ENCODE measurements at places on chromosomes 5 and 9.

DNA sequence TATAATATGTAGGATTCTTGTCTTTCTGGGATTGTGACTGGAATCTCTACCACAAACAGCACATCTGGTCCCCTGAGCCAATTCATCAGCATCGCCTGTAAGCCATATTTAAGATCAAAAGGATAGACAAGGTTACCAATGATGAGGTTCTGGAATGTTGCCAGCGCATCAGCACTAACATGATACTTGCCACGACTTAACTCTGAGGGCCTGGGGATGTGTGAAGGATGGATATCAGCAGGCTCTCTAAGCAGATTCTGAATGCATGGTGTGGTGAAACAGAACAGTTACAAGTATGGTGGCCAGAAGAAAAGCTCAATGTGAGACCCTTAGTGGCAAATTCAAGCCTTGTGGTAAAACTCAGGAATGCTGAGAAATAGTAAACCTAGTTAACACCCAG is 143.0 kb downstream of the XRCC4 start:
- no peaks in the 10 kb centered on the region for H3K27me3 ChIP-seq
- no peak for DNase-seq
- no peak overlapping the region for H3K4me3 ChIP-seq
- H3K36me3 ChIP-seq = no peaks in the 10 kb centered on the region
- no peaks in the 10 kb centered on the region for H3K4me1 ChIP-seq

DNA sequence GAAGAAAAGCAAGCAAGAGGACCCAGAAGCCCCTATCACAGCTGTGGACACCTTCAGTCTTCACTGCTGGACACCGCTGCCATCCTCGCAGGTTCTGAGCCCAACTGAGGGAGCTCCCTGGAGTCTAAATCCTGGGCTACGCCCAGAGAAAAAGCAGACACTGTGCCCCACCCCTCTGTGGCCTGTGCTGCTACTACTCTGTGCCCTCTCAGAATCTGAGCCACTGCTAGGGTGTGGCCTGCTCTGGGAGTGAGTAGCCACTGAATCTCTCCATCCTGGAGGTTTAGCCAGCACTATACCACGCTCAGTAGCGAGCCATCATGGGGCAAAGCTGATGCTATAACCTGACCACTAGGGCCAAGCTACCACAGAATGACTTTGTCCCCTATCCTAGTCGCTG is 338.2 kb downstream of the NPR3 start:
- no peaks in the 10 kb centered on the region for H3K4me1 ChIP-seq
- H3K36me3 ChIP-seq = no peaks in the 10 kb centered on the region
- no peak overlapping the region for H3K4me3 ChIP-seq
- H3K27ac ChIP-seq = no peak overlapping the region
- DNase-seq = no peak

DNA sequence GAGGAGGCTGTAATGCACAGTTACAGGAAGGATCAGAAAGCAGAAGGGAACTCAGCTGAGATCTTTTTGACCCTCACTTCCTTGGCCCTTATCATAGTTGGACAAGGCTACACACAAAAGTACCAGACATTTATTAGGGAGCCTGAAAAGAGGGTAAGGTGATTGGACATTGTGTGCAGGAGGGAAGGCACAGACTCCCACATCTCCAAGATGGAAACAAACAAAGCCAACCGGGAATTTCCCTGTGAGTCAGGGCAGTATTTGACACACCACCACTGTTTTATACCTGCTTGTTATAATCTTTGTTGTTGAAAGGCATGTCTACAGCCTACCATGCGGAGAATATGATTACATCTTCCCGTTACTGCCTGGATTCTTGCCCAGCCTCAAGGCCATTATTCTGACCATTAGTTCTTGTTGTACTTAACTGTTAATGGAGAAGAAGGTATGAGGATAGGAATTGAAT is 3.0 kb upstream of the CCNG1 start:
- no peak for DNase-seq
- peaks cover 16% of the 10 kb centered on the region for H3K4me1 ChIP-seq
- H3K4me3 ChIP-seq = no peak overlapping the region

- no peak for DNase-seq
- no peak overlapping the region for H3K4me3 ChIP-seq
- H3K27me3 ChIP-seq = no peaks in the 10 kb centered on the region
- H3K27ac ChIP-seq = no peak overlapping the region
- H3K4me1 ChIP-seq = peaks cover 4% of the 10 kb centered on the region
Measured at GRCh38 chr9:69621730-69622460, 50.3 kb downstream of the APBA1 start.

- H3K4me1 ChIP-seq = no peaks in the 10 kb centered on the region
- no peak for DNase-seq
- no peaks in the 10 kb centered on the region for H3K36me3 ChIP-seq
- no peak overlapping the region for H3K27ac ChIP-seq
- no peaks in the 10 kb centered on the region for H3K27me3 ChIP-seq
Measured at GRCh38 chr5:31268686-31269085, 75.2 kb downstream of the CDH6 start.

GRCh38 chr9:5562806-5563416 is 52.6 kb downstream of the PDCD1LG2 start:
- peak overlapping the region; percentile 67 for H3K27ac ChIP-seq
- H3K4me3 ChIP-seq = no peak overlapping the region
- no peaks in the 10 kb centered on the region for H3K27me3 ChIP-seq

DNA sequence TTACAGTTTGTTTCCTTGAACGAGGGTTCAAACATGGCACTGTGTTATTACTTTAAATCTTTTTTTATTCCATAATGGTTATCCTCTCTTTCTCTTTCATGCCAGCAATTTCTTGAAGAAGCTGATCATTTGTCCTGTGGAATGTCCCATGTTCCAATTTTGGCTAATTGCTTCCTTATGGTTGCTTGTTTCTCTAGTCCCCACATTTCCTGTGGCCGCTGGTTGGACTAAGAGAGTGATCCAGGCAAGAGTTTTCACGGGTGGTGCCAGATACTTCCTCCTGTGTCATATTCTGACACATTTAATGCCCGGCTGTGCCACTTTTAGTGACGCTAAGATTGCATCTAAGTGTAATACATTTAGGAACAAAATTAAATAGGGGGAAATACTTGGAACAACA is 83.8 kb upstream of the FAM169A start:
- no peak overlapping the region for H3K27ac ChIP-seq
- H3K36me3 ChIP-seq = no peaks in the 10 kb centered on the region
- no peak overlapping the region for H3K4me3 ChIP-seq

DNA sequence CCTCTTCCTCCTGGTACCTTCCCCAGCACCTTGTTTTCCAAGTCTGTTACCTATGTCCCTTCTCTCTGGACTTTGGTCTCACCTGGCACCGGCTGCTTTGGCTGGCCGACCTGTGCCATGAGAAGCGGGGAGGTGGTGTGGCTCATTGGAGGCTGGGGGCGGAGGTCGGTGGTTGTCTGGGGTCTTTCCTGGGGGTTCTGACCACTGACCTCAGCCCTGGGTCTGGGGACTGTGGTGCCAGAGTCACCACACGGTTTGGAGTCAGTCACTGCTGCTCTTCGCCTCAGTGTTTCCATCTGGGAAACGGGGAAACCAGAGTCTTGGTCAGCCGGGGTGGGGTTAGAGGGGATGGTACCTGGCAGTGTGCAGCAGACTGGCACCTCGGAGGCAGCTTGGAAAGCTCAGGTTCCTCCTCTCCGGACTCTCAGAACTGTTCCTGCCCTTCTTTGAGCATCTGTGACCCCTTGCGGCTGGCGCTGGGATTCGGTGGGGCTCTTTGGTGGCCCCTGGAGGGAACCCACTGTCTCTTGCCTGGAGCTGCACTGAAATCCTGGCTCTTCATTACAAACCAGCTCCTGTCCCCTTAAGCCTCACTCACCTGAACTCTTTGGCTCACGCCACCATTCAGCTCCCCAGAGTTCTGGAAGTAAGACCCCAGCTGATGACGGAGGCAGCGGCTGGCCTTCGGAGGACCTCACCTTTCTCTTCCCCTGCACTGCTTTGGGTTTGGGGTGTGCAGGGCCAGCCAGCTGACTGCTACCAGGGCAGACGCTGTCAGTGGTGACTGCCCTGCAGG is 4.1 kb upstream of the RXRA start:
- no peak overlapping the region for H3K4me3 ChIP-seq
- H3K27ac ChIP-seq = no peak overlapping the region
- no peaks in the 10 kb centered on the region for H3K36me3 ChIP-seq
- peaks cover 8% of the 10 kb centered on the region for H3K4me1 ChIP-seq

- DNase-seq = no peak
- peaks cover 12% of the 10 kb centered on the region for H3K4me1 ChIP-seq
- no peak overlapping the region for H3K4me3 ChIP-seq
- no peak overlapping the region for H3K27ac ChIP-seq
- H3K36me3 ChIP-seq = no peaks in the 10 kb centered on the region
- no peaks in the 10 kb centered on the region for H3K27me3 ChIP-seq
Measured at GRCh38 chr9:27487927-27488326, 36.2 kb upstream of the IFNK start.

- DNase-seq = peak; percentile 30
- peaks cover 74% of the 10 kb centered on the region for H3K4me1 ChIP-seq
- H3K4me3 ChIP-seq = peak within 1 kb of the TSS; percentile 61
- H3K27me3 ChIP-seq = peaks cover 5% of the 10 kb centered on the region
- peak within 1 kb of the TSS; percentile 92 for H3K27ac ChIP-seq
- no peaks in the 10 kb centered on the region for H3K36me3 ChIP-seq
Measured at GRCh38 chr9:127122176-127123063, at the start of gene ANGPTL2. ANGPTL2 (minus strand) TSS chr9:127122635; CDS start chr9:127108731, 13,904 bp downstream.

- no peak for DNase-seq
- no peak overlapping the region for H3K27ac ChIP-seq
- no peaks in the 10 kb centered on the region for H3K36me3 ChIP-seq
- H3K27me3 ChIP-seq = no peaks in the 10 kb centered on the region
Measured at GRCh38 chr9:74333384-74334032, 163.6 kb upstream of the RORB start.

DNA sequence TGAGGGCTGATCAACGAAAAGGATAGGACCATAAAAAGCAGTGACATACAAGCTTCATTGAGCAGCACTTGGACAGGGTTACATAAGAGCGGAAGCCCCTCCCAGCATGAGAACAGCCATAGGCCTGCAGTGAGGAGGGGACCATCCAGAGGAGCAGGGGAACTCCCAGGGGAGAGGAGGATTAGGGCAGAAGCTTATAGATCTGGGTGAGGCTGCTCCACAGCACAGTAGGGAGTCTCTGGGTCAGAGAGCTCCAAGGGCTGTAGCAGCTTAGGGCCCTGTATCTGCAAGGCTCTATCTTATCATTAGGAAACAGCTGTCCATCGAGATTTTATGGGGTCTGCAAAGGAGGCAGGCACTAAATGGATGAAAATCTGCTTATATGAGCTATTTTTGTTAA is 186.6 kb downstream of the DOCK8 start:
- H3K4me3 ChIP-seq = no peak overlapping the region
- H3K36me3 ChIP-seq = no peaks in the 10 kb centered on the region
- no peak overlapping the region for H3K27ac ChIP-seq
- H3K4me1 ChIP-seq = no peaks in the 10 kb centered on the region
- no peaks in the 10 kb centered on the region for H3K27me3 ChIP-seq
- DNase-seq = no peak

DNA sequence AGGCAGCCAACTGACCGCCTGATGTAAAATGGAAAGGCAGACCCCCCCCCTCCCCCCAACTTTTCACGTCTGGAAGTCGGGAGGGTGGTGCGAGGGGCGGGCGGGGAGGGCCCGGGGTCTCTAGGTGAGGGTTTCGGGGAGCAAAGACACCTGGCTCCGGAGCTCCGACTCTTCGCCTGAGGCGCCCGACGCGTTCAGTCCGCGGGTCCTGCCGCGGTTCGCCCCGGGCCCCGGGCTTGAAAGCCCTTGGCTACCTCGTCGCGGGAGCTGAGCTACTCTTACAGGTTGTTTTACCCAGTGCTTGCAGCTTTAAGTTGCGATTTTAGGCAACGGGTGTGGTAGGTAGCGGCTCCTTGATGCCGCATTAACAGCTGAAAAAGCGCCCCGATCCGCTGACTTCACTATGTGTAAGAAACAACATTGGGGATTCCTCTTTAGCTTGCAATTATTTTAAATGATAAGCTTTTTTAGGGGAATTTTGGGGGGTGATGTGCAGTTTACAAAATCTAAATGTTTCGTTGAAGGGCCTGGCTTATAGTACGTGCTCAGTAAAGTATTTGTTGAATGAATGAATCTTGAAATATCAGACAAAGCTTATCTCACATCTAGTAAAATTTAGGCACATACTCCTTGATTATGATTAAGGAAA is 722 bp downstream of the CDC42SE2 start:
- H3K4me1 ChIP-seq = peaks cover 76% of the 10 kb centered on the region
- no peaks in the 10 kb centered on the region for H3K36me3 ChIP-seq
- DNase-seq = no peak
- peak overlapping the region; percentile 92 for H3K27ac ChIP-seq
- no peaks in the 10 kb centered on the region for H3K27me3 ChIP-seq
- H3K4me3 ChIP-seq = peak overlapping the region; percentile 92

DNA sequence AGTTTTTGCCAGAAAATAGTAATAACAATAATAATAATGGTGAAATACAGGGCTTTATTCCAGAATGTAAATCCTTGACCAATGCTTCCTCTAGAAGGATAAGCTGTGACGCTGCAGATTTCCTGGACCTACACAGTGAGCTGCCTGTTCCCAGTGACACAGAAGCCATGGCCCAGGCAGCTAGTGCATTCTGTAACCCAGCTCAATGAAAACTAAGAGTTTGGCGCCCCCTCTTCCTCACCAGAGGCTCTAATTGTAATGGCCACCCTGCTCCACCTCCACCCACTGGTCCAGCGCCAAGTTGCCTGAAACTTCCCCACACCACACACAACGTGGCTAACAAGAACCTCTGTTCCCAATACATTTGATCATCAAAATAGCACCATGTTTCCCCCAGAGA is 248.1 kb downstream of the CETN3 start:
- H3K27ac ChIP-seq = no peak overlapping the region
- no peaks in the 10 kb centered on the region for H3K27me3 ChIP-seq
- no peaks in the 10 kb centered on the region for H3K4me1 ChIP-seq
- H3K36me3 ChIP-seq = no peaks in the 10 kb centered on the region
- H3K4me3 ChIP-seq = no peak overlapping the region

DNA sequence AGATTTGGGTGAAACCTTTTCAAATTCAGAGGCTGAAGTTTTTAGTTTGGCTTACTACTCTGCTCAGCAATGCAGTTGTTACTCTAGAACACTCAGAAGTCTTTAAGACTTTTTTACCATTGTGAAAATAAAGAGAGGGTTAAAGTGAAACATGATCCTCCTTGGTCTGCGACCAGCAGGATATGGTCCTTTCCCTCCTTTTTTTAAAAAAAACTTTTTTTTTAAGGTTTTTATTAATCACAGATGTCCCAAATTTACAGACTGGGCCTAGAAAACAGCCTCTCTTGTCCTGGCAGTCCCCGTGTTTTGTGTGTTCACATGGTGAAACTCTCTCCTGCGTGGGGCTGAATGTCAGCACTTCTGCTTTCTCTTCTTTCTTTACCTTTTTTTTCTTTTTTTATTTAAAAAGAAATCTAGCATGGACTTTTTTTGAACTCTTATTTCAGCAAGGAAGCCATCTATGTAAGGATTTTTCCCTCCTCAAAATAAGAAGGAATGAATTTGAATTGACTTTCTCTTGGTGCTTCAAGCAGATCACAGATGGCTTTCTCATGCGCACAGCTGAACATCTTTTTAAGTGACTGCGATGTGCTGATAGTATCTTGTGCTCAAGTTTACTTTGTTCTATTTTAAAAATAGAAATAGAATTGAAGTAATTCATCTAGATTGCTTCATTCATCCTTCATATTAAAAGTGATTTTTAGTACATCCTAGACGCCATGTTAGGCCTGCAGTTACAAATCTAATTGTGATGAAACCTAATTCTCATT is 128.7 kb upstream of the OTULINL start:
- DNase-seq = no peak
- H3K4me1 ChIP-seq = peaks cover 3% of the 10 kb centered on the region
- H3K27me3 ChIP-seq = no peaks in the 10 kb centered on the region

Data from esophagus squamous epithelium (tissue), 5 donors.